Right hindlimb (tissue), 1 donor: ENCODE measurements at places on chromosomes 7 and 10.

DNA sequence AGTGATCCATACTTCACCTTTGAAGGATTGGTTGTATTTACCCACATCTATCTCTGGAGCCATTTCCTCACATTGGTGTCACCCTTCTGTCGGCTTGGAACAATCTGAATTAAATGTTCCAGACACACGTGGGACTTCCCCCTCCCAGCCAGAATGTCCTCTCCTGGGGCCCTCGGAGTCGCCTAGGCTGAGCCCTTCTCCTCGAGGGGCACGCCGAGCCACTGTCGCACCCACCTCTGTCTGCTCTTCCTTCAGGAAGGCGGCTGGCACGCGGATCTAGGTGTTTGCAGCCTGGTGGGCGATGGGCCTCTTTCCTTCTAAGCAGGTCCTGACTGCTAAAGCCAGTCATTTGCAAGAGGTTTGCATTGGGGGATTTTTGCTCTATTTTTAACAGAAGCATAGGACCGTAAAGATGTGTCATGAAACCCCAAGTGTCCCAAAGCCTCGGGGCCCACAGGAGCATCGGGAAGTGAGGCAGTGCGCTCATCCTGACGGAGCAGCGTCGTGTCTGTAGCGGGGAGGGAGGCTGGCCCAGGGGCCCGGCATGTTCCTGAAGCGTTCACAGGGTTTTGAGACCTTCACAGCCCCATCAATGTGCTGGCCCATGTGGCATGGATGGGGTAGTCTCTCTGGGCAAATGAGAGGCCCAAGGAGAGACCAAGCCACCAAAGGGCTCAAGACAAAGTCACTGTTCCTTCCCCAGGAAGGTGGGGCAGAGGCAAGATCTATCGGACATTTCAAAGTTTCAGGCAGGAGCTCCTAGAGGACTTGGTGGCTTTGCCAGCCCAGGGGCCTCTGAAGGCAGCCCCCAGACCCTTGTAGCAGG is 86.7 kb downstream of the RGS10 start:
- DNase-seq = no peak

DNA sequence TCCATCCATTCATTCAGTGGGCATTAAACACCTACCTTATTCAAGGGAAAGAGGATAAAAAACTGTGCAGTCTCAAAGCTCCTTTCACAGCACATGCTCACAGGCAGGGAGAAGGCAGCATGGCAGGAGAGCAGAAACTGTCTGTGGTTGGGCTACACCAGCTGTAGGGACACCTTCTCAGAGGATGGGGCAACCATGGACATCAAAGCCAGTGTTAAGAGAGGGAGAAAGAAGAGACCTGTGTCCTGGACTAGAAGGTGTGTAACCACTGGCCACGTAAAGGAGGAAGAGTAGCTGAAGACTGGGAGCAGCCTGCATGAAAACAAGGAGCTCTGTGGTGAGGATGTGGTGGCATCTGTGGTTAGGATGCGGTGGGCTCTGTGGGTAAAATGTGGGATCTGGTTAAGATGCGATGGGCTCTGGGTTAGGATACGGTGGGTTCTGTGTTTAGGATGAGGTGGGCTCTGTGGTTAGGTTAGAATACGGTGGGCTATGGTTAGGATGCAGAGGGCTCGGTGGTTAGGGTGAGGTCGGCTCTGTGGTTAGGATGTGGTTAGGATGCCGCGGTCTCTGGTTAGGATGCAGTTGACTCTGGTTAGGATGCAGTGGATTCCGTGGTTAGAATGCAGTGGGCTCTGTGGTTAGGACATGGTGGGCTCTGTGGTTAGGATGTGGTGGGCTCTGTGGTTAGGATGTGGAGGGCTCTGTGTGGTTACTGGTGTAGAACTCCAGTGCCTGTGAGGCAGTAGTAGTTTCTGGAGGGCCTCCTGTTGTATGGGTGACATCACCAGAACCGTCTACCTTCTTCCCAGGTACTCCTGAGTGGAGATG is 197.6 kb downstream of the WDR37 start:
- no peak for DNase-seq

- DNase-seq = no peak
These were observed 18.0 kb downstream of the STX1A start for GRCh38 chr7:73701357-73701995.

DNA sequence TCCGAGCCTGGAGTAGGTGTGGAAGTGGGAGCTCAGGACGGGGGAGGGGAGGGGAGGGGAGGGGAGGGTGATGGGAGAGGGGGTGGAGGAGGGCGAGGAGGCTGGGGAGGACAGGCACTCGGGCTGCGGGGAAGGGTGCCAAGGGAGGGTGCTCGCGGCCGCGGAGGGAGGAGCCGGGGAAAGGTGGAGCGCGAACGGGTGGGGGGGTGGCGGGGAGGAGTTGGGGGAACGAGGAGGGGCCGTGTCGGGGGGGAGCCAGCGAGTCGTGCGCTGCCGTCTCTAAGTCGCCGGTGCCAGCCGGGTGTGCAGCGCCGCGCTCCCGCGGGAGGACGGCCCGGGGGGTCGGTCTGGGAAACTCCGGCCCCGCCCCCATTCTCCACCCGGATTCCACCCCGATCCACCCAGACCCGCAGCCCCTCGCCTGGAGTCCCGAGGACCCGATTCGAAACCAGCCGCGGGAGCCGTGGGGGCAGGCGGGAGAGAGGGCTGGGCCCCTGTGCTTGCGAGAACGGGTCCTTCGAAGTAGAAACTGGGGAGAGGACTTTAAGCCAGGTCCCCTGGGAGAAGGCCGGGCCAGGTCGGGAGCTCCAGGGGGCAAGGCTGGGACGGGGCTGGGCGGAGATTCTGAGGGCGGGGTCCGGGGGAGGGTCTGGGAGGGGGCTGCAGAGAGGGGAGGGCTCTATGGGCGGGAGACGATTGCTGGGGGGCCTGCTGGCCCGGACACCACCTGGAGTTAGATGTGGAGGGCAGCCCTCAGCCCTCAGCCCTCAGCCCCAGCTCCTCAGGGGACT is at the start of gene ZNF467:
Gene ZNF467, minus strand, starts transcription at position 143 of the 791 bp plus-strand sequence. CDS start 2,556 bp downstream, outside the sequence.
- peak; percentile 68 for DNase-seq

DNA sequence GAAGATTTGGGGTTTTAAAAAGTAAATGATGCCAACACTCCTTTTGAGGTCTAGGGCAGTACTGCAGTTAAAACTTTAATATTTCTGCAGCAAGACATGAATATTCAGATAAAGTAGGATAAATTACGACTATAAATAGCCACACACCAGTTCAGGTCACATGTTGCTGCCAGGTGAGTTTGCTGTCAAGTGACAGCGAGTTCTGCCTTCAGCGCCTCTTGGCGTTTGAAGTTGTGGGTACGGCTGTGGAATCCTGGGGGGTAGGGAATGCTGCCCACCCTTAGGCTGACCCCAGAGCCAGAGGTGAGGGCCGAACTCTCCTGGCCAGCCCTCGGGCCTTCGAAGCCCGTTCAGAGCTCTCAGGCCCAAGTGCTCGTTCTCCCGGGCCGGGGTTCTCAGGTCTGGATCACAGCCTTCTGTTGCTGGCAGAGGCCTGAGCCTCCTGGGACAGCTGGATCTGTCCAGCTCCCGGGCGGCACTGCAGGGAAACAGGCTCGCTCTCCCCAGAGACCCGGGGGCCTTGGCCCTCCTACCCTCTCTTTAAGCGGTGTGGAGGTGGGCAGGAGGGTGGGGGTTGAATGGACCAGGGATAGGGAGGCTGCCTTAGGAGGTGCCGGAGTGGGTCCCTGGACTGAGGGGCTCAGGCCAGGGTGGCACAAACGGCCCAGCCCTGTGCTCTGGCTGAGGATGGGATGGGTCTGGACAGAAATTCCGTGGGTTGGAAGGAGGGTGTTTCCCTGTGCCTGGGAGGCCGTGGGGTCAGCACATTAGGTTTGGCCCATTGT is 5.4 kb downstream of the BRI3 start:
- DNase-seq = no peak

DNA sequence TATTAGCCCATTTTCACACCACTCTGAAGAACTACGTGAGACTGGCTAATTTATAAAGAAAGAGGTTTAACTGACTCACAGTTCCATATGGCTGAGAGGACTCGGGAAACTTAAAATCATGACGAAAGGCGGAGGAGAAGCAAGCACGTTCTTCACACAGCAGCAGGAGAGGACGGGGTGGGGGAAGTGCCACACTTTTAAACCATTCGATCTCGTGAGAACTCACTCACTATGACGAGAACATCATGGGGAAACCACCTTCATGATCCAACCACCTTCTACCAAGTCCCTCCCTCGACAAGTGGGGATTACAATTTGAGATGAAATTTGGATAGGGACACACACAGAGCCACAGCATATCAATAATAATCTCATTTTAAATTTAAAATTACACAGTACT is 80.2 kb downstream of the VWDE start:
- DNase-seq = no peak

- no peak for DNase-seq
These were observed 60.7 kb upstream of the AGK start for GRCh38 chr7:141490474-141490873.

DNA sequence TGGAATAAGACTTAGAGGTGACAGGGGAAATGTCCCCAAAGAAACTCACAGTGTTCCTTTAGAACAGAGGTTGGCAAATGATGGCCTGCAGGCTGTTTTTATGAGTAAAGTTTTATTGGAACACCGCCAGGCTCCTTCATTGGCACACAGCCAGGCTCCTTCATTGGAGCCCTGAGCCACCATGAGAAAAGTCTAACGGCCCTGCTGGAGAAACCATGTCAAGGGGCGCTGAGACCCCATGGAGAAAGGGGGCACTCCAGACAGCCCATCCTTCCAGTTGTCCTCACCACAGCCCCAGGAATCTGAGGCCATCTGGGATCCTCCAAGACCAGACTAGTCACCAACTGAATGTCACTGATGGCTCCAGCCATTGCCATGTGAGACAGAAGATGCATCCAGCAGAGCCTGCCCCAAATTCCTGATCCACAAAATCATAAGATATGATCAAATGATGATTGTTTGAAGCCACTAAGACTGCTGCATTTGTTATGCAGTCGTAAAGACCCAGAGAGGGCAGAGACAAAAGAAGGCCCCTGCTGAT is 88.2 kb upstream of the GPR26 start:
- no peak for DNase-seq

GRCh38 chr10:119786117-119786769 is 60.4 kb downstream of the INPP5F start:
- DNase-seq = no peak

- DNase-seq = no peak
These were observed 71.5 kb downstream of the PRPF18 start for GRCh38 chr10:13658264-13658663.

DNA sequence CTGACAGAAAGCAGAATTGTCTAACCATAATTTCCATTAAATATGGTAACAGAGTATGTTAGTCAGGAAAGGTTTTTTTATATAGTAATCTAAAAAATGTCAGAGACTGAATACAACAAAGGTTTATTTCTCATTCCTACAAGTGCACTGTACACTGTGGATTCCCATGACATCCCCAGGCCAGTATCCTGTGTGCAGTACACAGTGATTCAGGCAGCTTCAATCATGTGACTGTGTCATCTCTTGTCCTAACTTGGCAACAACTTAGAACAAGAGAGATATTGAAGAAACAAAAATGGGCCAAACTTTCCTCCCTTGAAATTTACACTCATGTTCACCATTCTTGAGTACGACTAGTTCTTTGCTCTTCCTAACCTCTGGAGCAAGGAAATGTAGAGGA is 189.8 kb upstream of the SEMA3A start:
- DNase-seq = no peak

- no peak for DNase-seq
These were observed 11.6 kb downstream of the GOLGA7B start for GRCh38 chr10:97861097-97861750.

DNA sequence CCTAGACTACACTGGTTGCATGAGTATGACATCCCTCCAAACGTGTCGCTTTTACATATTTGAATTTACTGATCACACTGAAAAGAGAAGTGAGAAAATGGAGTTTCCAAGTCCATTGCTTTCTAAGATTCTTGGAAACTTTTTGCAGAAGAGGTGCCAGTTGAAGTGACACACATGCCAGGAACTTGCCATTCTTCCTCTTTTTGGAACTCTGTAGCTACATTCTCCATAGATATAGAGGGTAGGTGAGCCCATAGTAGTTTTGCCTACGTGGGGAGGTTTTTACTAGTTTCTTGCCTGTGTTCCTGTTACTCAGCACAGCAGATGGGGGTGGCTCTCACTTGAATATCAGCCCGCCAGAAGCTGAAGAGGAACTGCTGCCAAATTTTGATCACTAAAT is 286.6 kb upstream of the NRP1 start:
- DNase-seq = no peak

DNA sequence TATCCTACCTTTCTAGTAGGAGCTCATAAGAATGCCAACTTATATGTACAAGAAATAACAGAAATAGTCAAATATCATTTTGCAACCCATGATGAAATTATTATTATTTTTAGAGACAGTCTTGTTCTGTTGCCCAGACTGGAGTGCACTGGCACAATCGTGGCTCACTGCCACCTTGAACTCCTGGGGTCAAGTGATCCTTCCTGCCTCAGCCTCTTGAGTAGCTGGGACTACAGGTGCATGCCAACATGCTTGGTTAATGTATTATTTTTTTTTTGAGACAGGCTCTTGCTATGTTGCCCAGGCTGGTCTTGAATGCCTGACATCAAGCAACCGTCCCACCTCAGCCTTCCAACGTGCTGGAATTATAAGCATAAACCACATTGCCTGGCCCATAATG is 44.8 kb downstream of the TNPO3 start:
- DNase-seq = no peak

DNA sequence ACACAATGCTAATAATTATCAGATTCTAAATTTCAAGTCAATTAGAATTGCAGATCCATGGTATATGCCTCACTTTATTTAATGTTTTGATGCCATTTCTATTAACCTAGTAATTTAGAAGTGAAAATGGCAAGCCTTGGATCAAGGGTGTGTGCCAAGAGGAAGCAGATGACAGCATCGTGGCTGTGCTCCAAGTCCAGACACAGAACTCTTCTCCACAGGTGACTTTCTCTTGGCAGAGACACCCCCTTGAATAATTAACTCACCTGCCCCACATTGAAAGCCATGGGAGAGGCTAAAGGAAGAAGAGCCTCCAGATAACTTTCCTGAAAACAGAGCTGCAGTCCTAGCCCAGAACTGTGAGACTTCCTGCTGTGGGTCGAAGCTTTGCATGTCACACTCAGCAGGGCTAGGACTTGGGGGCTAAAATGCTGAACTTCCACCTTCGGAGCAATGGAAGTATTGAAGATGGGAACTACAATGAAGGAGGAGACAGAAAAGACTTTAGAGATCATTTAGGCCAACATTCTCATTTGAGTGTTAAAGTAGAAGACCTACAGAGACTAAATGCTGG is 996 bp upstream of the C10orf90 start:
- DNase-seq = no peak

- peak; percentile 63 for DNase-seq
These were observed 816 bp downstream of the DMTF1 start for GRCh38 chr7:87152897-87153641.
